LoVo (cell line): ENCODE measurements at places on chromosomes 4 and X.

DNA sequence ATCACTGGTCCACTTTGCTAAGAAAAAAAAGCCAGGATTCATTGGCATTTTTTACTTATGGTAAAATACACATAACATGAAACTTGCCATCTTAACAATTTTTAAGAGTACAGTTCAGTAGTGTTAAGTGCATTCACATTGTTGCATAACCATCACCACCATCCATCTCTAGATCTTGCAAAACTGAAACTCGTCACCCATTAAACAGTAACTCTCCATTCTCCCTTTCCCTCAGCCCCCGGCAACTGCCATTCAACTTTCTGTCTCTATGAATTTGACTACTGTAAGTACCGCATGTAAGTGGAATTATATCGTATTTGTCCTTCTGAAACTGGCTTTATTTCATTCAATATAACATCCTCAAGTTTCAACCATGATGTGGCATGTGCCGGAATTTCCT lies 56.3 kb upstream of the LNX1 start:
- no peak for DNase-seq

- DNase-seq: no peak
Observed at GRCh38 chr4:95181243-95181995, 367.4 kb downstream of the UNC5C start.

GRCh38 chr4:25896776-25897539 lies 17.1 kb upstream of the SMIM20 start:
- DNase-seq: no peak

- DNase-seq: no peak
Observed at GRCh38 chr4:163966612-163967011, 472.1 kb downstream of the TMA16 start.

DNA sequence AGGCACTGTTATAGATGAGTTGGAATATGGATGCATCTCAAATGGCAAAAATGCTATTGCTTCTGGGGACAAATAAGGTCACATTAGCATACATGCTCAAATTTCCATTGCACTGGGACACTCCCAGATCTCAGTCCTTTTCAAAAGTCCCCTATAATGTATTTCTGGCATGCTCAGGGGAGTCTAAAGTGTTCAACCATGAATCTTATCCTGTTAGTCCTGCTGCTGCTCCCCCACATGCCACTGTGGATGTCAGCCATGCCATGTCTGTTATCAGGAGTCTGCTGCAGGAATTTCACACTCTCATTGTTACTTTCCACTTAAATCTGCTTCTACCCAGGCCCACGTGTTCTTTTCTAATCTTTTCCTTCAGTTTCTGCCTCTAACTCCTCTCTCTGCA lies 1000.6 kb downstream of the CCSER1 start:
- no peak for DNase-seq

GRCh38 chr4:141905751-141906150 lies 269.4 kb downstream of the IL15 start:
- DNase-seq: no peak

DNA sequence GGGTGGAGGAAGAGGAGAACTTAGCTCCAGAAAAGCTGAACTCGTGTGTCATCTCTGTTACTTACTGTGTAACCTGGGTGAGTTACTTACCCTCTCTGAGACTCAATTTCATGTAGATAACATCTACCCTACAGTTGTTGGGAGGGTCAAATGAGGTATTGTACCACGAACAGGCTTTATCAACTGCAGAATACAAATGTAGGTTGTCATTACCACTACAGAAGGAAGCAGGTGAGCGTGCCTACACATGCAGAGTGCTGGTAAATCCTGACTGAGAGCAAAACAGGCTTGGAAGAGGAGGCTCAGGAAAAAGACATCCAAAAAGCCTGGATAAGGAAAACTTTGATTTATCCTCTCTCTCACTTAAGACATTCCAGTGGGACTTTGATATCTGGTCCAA lies 7.2 kb downstream of the PIGA start:
- DNase-seq: no peak
